ENCODE measurements at places on chromosomes 3 and 15.

DNA sequence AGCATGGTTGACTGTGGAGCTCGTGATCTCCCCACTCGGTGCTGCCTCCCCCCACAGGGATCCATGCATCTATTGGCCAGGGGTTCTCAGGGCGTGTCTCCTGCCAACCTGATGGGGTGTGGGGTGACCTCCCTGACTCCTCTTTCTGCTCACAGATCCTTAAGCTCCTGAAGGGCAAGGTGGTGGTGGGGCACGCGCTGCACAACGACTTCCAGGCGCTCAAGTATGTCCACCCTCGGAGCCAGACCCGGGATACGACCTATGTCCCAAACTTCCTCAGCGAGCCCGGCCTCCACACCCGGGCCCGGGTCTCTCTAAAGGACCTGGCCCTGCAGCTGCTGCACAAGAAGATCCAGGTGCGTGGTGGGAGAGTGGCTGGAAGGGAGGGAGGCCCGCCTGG, 7.9 kb downstream of the AEN start:
- DNase-seq: no peak

- no peak for DNase-seq
These were observed 78.5 kb downstream of the CD200 start for GRCh38 chr3:112411425-112411824.

DNA sequence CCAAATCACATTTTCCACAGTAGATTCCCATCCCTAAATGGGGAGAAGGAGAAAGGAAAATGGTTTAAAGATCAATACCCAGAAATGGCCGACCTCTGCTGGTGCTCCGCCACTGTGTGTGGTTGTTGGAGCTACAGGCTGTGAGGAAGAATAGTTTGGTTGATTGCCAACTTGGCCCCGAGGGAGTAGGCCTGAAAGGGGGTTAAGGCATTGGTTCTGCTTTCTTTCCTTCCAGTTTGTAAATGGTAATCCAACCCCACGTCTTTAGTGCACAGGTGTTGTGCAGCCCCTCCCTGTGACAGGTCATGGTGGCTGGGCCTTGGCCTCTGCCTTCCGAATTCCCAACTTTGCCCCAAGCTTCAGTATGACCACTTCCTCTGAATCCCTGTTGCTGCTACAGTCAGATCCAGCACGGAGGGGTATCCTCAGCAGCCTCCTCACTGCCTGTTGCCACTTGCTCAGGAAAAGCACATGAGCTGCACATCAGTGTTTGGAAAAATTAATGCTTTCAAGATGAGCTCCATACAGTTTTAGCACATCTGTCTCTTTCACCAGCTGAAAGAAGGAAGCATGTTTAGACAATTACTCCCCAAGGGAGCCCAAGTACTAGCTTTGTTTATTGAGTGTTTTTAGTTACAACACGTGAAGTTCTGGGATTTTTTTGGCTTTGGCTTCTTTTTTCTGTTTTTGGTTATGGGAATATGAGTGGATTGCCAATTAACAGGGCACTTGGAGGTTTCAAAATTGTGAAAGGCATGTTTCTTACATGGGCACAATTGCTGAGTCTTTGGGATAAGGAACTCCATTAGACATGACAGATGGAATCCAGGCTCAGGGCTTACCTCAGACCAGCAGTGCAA, 92.3 kb upstream of the ROPN1 start:
- DNase-seq: no peak

DNA sequence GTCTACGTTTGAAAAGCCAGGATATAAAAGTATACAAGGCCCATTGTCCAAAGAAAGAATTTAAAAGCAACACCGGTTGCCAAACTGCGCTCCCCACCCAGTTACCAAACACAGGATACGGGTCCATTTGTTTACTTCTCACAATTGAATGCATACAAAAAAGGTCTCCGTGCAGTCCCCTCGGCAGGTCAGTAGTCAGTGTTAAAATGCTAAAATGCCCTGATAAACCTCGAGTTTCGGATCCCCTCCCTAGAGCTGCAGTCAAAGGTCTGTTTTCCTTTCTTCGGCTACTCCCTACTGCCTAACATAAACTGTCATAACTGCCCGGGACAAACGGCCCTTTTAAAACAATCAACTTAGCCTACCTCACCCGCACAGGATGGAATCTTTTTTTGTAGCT, 534.6 kb downstream of the FOXP1 start:
- no peak for DNase-seq

- no peak for DNase-seq
These were observed 61.6 kb upstream of the CTDSPL start for GRCh38 chr3:37800022-37800551.

DNA sequence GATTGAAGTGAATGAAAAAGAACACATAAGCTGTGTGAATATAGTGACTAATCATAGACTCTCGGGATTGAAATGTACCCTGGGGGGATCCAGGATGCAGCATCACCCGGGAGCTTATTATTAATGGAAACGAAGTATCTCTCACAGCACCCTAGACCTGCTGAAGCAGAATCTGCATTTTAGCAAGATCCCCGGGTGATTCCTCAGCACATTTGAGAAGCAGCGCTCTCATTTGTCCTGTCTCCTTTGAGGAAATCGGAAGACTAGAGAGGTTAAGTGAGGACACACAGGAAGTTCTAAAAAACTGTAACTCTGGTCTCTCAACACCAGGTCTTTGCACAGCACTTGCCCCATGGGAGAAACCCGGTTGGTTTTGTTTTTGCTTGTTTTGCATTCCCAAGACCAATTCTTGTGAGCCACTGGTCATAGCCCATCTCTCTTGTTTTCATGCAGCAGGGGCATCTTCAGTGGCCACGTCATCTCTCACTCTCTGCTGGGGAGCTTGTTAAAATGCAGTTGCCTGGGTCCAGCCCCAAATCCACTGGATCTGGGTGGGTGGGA, 30.2 kb downstream of the ZNF710 start:
- no peak for DNase-seq
